ENCODE measurements at places on chromosomes 16 and 17.

DNA sequence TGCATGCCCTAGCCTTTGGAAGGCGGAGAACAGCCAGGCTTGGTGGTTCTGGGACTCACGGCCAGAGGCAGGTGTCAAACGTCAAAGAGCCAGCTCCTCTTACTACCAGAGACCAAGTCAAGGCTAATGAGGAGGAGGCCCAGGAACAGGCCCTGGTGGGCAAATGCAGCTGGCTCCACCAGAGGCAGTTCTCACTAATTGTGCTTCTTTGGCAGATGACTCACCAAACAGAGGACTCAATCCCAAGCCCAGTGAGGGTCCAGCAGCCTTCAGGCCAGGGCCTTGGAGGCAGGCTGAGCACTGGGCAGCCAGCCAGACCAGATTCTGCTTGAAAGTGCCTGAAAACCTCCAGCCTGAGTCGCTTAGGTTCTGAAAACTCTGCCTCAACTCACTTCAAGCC lies 336.5 kb upstream of the CDH5 start:
- peak; percentile 7 for DNase-seq

DNA sequence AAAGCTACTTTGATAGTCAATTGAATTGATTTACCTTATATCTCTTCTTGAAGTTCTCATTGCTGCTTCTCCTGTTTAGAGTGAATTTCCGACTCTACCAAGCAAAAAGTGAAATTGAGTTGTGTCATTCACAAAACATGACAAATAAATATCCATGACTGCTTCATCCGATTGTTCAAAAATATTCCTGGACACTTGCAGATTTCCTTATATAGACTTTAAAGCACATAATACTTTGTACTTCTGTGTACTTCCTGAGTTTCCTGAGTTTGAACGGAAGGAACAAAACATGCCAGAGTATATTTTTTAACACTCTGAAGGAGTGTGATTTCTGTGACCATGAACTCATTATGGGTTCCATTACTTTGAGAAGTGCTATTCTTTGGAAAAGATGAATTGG lies 20.5 kb upstream of the VAT1L start:
- DNase-seq: no peak

DNA sequence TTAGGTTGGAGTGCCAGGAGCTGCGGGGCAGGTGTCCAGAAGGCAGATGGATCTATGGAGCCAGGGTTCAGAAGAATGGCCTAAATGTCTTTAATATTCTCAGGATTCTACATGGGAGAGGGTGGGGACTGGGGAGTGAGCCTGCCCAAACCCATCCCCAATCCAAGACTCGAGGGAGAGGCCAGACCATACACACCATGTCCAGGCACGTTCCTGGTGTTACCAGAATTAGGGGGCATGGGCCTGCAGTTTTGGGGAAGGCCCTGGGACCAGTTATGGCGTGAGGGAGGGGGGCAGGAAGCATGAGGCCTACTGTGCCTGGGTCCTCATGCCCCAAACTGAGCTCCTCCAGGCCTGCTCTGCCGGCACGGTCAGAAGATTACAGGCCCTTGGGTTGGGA lies 1.9 kb downstream of the TAX1BP3 start:
- DNase-seq: no peak

- no peak for DNase-seq
Observed at GRCh38 chr17:77677211-77677610, 281.3 kb upstream of the TNRC6C start.
